Stimulated activated CD4-positive, alpha-beta T cell treated with anti-CD3 and anti-CD28 coated beads, Interleukin-15, amount 100 ng/mL, for 24 hours (primary cell): ENCODE measurements at places on chromosomes 2 and 18.

DNA sequence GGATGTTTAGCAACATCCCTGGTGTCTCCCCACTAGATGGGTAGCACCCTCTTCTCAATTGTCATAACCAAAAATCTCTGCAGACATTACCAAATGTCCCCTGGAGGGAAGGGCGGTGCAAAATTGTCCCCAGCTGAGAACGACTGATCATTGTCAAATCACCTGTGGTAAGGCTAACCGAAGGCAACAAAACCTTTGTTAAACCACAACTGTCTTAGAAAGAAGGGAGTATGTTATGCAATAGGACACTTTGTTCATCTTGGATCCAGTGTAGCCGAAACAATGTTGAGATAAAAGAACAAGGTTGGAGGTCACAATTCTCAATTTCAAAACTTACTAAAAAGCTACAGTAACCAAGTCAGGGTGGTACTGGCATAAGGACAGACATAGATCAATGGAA is 50.3 kb upstream of the ST3GAL5 start:
- no peak for DNase-seq

- DNase-seq = no peak
Measured at GRCh38 chr2:1626271-1626681, 118.0 kb downstream of the PXDN start.

- DNase-seq = no peak
Measured at GRCh38 chr2:68188831-68189230, 31.1 kb downstream of the PNO1 start.

- DNase-seq = no peak
Measured at GRCh38 chr2:60837123-60837522, 44.3 kb upstream of the REL start.

DNA sequence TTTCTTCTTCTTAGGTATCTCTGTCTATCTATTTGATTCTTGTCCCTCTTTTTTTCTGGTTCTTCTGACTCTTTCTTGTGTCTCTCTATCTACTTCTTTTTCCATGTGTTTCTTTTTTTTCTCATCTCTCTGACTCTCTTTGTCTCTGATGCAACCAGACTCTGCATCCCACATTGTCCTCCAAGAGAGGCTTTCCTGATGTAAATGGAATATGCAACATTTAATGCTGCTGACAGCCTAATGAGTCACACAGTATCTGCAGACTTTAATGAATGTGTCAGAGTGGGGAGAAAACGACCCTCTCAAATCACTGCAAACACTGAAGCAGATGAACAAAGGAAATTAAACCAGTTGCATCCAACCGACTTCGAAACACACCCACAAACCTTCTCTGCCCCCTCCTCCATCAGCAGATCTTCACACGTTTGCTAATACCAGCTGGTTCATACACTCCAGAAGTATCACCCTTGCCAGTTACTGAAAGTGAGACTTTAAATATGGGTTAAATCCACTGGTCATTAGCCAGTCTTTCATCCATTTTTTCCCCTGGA is 351.5 kb downstream of the TXNL1 start:
- DNase-seq = no peak
